ENCODE measurements at places on chromosomes 3 and 15.
A peak's percentile ranks its signal among the peaks of the same experiment; 100 is the strongest.

- DNase-seq, result no peak
Measured at GRCh38 chr15:65423976-65424679, 1.4 kb upstream of the IGDCC4 start.

- no peak for DNase-seq
Measured at GRCh38 chr3:127065561-127066290, 82.8 kb downstream of the PLXNA1 start.

GRCh38 chr15:53446376-53446775, 313.1 kb downstream of the WDR72 start:
- DNase-seq, result no peak

DNA sequence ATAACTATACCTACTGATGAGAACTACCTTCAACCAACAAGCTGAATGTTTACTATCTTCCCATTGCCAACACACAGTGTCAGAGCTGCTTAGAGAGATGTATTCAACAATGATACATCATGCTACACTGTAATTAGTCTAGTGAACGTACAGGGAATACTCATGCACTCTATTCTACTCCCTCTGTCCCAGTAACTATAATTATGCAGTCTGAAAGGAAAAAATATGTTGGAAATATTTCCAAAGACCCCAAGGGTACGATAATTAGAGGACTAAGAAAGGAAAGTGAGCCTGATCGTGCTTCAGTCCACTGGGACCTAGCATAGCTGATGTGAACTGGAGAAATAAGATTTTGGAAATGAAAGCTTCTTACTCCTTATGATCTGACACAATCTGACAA, 36.9 kb upstream of the FSIP1 start:
- no peak for DNase-seq

DNA sequence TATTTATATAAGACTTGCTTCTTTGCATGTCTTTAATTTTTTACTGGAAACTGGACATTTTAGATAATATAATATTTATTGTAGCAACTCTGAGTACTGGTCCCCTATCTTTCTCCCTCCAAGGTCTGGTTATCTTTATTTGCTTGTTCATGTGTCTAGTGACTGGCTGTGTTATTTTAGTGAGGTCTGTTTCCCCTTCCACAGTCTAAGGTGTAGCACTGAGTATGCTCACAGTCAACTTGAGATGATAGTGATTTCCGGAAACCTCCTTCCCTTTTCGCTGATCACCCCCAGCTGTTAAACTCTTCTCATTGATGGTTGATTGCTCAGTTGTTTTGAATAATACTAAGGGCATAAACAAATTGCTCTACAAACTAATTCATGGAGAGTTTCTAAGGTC, 37.0 kb downstream of the PCNP start:
- DNase-seq, result no peak

GRCh38 chr3:197709135-197709534, 27.6 kb downstream of the RUBCN start:
- DNase-seq, result no peak

DNA sequence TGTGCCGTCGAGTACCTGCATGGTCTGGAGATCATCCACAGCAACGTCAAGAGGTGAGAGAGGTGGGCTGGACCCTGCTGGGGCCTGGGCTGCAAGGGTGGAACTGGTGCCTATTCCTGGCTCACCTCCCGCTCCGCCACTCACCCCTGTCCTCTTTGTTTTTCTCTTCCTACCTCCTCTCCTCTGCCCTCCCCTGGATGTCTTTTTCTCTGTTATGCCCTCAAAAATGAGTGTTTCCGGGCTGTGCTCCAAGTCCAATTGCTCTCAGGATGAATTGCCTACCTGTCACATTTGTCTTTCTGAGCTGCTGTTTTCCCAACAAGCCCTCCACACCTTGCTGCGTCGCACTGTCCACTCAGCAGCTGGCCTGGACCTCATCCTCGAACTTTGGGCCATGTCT, 28.5 kb upstream of the TATDN2 start:
- no peak for DNase-seq

DNA sequence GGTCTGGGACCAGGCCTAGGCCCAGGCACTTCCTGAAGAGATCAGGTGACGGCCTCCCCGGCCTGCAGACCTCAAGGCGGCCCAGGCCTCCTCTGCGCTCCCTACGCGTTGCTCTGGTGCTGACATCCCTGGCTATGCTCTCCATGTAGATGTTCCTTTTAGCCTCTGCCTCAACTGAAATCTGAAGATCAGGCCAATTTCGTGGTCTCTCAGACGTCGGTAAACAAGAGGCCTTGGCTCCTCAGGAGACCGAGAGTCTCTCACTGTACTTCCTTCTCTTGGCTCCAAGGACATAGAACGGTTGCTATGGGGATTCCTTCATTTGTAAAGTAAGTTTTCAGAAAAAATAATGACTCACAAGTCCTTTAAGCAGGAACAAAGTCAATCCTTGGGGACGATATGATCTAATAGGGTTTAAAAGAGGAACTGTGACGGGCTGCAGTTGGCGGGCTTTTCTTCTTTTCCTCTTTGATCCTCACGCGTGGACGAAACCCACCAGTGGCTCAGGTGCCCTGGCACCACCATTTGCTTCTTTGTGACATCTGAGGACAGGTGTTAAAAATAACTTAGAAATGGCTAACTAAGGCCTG, 55.6 kb upstream of the CGNL1 start:
- no peak for DNase-seq

- DNase-seq, result no peak
Measured at GRCh38 chr3:59704292-59704691, 654.5 kb upstream of the CFAP20DC start.

DNA sequence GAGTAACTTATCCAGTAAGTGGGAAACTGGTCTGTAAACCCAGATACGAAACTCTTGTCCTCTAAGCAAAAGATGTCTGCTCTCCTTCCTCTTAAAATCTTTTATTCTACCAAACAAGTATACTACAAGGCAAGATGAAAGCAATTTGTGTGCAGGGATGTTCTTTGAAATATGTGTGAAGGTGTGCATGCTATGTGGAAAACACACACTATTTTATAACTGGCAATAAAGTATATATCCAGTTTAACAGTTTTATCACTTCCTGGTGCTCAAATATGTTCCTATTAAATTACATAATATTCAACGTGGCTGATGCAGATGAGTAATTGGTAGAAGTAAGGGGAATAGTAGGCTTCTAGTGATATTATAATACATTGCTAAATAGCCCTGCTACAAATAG, 566.5 kb downstream of the ROBO2 start:
- no peak for DNase-seq

GRCh38 chr3:102085431-102086176, 236.3 kb downstream of the NFKBIZ start:
- DNase-seq, result no peak

- DNase-seq, result peak; percentile 65
Measured at GRCh38 chr3:52053307-52054304, 2.8 kb downstream of the DUSP7 start.

DNA sequence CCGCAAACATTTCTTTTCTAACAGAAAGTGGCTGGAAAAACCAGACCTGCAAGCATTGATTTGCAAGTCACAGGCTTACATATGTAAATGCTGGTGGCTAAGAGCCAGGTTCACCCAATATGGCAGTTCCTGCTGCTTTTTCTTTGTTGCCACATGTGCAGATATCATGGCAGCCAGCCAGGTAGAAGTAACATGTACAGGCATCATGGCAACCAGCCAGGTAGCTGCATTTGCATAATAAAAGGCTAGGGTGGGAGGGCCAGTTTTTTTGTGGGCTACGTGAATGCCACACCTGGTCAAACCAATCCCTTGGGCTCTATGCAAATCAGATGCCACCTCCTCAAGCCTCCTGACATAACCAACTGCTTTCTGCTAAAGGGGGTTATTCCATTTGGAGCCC, 2.8 kb upstream of the SMCO1 start:
- DNase-seq, result no peak

DNA sequence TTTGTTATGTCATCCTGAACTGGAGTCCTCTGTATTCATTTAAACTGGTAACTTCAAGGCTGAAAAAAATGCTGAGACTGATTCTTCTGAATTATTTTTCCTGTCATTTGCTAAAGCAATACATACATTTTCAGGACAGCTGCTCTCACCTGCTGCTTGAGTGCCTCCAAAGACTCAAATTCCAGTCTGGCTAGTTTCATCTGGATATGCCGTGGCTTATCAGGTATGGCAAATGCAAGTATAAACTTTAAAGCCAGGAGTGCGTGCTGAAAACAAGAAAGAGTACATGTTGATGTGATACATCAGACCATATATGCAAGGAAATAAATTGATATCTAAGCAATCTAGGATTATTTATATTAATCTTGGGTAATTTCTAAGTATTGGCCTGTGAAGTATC, 146.1 kb downstream of the SNRK start:
- DNase-seq, result no peak

GRCh38 chr3:141737093-141737492, 1.0 kb upstream of the RNF7 start:
- no peak for DNase-seq

GRCh38 chr3:52195823-52196331, 2.1 kb upstream of the ALAS1 start:
- no peak for DNase-seq

GRCh38 chr3:160822936-160823335, 66.9 kb downstream of the PPM1L start:
- no peak for DNase-seq

DNA sequence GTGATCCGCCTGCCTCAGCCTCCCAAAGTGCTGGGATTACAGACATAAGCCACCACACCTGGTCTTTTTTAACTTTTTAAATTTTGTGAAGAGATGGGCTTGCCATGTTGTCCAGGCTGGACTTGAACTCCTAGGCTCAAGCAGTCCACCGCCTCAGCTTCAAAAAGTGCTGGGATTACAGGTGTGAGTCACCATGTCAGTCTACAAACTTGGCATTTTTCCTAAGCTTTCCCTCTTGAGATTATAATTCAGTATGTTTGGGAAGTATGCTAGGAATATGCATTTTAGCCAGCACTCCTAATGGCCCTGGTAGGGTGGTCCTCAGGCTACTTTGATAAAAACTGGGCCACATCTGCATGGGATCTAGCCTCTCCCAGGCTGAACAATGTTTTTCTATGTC, 4.4 kb downstream of the WDR73 start:
- no peak for DNase-seq

- no peak for DNase-seq
Measured at GRCh38 chr3:141485641-141486495, 959 bp upstream of the RASA2 start.

- no peak for DNase-seq
Measured at GRCh38 chr15:79798311-79798710, 98.5 kb downstream of the MTHFS start.

DNA sequence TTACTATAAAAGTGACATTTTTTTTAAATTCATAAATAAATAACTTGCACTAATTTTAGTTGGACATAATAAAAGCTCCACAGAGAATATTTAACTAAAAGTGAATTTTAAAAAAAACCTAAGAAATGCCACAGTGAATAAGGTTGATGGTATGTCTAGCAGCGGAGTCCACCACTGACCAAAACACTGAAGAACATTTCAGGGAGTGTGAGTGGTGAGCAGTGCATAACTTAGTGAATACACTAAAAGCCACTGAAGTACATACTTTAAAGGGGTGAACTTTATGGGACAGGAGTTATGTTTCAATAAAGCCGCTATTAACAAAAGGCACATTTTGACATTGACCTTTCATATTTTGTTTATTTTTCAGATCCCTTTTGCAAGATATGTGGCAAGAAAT, 32.3 kb downstream of the SRP14 start:
- no peak for DNase-seq

DNA sequence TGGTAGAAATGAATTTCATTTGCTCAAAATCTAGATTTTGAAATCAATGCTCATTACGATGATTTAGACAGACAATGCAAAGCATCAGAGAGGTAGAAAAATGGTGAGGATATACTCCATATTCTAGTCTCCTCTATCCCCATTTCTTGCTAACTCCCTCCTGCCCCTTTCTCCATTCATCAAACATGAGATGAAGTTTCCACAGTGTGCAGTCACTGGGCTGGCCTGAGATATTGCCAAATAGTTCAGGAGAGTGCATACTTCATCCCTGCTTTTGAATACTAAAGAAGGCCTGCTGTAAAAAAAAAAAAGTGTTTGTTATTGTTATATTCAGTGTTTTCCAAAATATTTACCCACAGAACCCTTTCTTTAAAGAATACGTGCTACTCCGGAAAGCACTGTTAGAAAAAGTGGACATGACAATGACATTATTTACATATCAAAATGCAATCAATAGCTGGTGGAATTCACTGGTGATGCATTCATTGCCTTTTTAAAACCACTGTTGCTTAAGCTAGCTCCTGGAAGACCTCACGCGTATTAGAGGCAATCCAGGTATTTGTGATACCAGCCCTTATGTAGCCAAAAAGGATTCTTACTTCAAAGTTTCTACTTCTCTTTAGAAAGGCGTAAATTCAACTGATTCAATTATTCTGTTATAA, 247.6 kb upstream of the SOX2 start:
- DNase-seq, result no peak

- no peak for DNase-seq
Measured at GRCh38 chr3:143716731-143717130, 131.5 kb downstream of the SLC9A9 start.

- no peak for DNase-seq
Measured at GRCh38 chr15:34709866-34710265, 44.9 kb downstream of the GJD2 start.

GRCh38 chr3:188470508-188471130, 316.7 kb downstream of the LPP start:
- DNase-seq, result no peak

DNA sequence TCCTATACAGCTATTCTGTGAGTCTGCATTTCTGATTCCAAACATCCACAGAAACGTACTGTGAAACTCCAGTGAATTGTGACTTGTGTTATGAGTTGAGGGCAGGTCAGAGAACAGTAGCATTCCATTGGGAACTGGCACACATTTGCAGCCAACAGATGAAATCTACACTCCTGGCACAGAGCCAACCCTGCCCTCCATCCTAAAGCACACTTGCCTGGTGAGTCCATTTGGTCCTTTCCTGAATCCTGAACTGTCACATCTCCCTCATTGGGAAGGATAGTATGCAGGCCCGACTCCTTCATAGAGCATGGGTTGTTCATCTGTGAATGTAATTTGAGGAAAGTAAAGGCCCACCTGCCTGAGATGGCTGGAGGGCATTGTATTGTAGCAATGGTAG, 314.3 kb upstream of the RASGRP1 start:
- DNase-seq, result no peak

GRCh38 chr3:24476871-24477656, 17.6 kb downstream of the THRB start:
- no peak for DNase-seq

DNA sequence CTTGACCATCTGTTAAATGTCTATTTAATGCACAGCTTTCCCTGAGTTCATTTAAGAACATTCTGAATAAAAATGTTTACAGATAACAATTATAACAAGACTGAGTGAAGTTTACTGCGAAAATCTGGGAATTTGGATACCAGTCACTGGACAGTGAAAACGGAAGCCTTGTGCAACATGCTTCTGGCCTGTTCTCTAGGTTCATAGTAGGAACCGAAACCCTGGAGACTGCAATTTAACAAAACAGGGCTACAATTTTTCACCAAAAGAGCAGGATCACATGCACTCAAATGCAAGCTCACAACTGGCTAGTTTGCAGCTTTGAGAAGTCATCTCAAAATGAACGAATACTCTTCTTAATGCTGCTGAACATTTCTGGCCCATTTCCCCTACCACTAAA, 435.9 kb downstream of the NR2F2 start:
- no peak for DNase-seq
